ENCODE measurements at places on chromosomes 1 and 21.
A peak's percentile ranks its signal among the peaks of the same experiment; 100 is the strongest.

DNA sequence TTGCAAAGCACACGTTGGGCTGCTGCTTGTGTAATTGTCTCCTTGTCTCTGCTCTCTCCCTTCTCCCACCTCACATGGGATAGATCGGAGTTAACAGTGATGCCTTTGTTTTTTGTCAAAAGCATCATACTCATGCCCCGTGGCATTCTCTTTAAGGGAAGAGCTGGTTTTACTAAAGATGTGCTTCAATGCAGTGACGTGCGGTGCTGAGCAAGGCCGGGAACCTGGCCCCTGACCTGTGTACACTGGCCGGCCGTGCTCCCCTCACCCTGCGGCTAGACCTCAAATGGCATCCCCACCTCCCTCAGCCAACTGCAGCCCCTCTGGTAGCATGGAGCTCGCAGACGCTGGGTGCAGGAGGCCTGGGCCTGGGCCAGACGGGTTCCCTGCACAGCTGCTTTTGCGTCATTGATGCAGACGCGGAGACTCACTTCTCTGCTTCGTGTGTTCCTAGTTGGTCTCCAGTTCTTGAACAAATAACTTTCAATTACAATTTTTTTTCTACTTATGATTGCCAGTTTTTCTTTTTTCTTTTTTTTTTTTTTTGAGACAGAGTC is 19.9 kb downstream of the AGPAT3 start:
- no peak for DNase-seq

DNA sequence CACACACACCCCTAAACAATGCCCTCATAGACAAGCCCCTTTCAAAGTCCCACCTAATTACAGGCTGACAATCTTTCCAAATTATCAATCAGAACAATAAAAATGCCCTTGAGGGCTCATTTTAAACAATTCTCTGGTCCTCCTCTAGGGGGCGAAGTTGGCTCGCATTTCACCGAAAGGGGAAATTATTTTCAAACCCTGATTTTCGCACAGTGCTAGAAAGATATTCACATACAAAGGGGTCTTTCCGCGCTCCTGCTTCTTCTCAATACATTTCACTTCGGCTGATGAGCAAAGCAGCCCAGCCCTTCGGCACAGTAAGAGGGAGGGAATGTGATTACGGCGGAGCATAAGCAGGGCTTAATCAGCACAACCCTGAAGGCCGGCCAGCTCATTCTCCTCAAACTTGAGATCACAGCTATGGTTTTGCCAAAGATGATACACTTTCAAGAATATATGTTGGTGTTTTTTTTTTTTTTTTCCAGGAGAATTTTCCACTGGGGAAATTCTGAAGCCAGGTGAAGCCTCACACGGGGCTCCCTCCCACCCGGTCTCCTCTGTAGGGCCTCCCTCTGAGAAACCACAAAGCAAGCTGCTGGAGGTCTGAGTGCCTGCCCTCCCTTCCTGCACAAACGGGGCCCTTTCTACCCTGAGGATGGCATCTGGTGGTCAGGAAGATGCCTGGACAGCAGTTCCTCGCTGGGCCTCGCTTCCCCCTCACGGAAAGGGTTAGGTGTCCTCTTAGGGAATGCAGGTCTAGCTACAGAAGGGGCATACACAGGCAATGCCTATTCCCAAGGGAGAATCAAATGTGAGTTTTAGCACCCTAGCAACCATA is 66.9 kb downstream of the GNG12 start:
- peak; percentile 74 for DNase-seq

DNA sequence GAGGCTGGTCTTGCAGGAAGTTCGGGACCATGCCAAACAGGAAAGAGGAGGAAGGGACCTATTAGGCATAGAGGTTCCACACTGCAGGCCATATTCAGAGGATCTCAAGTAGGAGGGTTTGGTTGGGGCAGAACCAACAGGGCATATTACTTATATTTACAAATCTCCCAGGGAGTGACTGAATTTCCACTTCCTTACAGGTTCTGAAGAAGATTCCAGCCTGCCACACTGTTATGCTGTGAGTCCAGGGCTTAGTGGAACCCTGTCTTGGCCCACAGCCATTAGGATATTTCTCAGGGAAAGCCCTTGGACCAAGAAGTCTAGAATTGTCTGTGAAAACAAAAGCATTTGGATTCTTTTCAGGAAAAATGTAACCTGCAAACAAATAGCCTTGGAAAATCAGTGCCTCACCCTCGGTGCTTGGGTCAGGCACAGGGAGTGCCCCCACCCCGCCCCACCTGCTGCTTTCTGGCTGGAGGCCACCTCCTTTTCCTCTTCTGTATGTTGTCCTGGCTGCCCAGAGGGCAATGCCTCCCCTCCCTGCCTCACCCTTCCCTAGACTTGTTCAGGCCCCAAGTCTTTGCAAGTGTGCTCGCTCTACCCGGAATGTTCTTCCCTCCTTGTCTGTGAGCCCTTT is 41.0 kb upstream of the JUN start:
- no peak for DNase-seq

GRCh38 chr1:153742411-153743142 is 14.7 kb downstream of the INTS3 start:
- DNase-seq, result peak; percentile 38

- DNase-seq, result no peak
Observed at GRCh38 chr1:150619576-150620509, 9.6 kb downstream of the ENSA start.

GRCh38 chr1:231335663-231336602 is 1.7 kb downstream of the EXOC8 start:
- DNase-seq, result no peak

- DNase-seq, result peak; percentile 78
Observed at GRCh38 chr1:22025368-22026155, 24.1 kb downstream of the CELA3A start.

- no peak for DNase-seq
Observed at GRCh38 chr21:33916200-33916567, 580 bp upstream of the ATP5PO start.

GRCh38 chr1:192349314-192349713 is 32.5 kb downstream of the RGS21 start:
- DNase-seq, result no peak

- DNase-seq, result peak; percentile 48
Observed at GRCh38 chr1:113226148-113226547, 153.2 kb downstream of the LRIG2 start.

GRCh38 chr1:168293356-168293755 is 12.7 kb downstream of the TBX19 start:
- DNase-seq, result no peak

DNA sequence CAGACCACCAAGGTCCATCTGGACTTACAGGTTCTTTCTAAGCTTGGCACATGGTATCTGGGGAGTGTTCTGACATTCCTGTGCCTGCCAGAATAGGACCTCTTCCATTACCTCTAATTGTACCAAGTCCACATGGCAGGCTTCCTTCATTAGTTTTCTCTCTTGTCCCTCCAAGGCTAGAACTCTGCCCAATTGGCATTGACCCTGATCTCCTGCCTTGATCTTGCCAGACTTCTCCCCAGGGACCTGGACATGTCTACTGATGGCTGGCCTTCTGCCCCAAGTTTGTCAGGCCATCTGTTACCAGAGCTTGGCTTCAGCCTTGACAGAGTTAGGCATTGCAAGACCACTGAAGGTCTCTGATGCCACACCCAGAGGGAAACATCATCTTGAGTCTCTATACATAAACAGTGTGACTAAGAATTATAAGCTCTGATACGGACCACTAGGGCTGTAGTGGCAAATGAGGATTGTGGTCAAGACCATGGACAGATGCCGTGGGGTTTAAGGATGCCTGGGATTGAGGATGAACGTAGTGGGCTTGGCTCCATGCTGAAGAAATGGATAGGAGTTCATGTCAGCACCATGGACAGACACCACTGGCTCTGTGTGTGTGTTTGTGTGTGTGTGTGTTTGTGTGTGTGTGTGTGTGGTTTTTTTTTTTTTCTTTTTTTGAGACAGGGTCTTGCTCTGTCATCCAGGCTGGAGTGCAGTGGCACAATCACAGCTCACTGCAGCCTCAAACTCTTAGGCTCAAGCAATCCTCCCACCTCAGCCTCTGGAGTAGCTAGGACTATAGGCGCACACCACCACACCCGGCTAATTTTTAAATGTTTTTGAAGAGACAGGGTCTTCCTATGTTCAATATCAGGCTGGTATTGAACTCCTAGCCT is 19.5 kb upstream of the PSMB2 start:
- no peak for DNase-seq

DNA sequence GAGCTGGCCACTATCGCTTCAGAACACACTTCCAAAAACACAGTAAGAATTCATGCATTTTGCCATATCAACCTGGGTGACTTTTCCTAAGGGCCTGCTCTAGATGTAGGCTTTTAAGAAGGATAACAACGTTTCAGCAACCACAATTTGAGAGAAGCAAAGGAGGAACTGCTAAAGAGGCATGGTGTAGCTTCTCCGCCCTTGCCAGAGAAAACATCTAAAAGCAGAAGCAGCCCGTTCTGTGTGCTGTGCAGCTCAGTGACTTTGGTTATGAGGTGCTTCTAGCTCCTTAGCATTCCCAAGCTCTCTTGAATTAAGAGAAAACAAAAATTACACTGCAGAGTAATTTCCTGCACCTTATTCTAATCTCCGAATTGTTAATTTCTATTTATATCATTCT is 2.7 kb downstream of the PER3 start:
- DNase-seq, result no peak

DNA sequence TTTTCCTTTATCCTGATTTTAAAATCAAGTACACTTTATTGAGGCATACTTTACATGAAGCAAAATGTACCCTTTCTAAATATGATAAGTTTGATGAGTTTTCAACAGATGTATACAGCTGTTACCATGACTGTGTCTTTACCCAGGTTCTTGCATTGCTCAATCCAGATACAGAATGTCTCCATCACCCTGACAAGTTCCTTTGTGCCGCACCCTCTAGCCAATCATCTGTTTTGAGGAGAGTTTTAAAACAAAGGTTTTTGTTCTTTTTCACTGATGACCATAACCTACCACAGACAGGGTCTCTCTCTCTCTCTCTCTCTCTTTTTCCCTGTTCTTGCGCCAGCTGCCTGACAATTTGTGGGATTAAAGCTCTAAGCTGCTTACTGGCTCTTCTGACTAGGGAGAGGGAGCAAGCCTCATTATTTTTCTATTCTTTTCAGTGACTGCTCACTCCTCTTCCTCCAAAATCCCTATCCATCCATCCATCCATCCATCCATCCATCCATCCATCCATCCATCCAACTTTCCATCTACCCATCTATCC is 1.2 kb upstream of the KCNE1 start:
- no peak for DNase-seq

GRCh38 chr1:237098541-237098940 is 56.6 kb downstream of the RYR2 start:
- no peak for DNase-seq

DNA sequence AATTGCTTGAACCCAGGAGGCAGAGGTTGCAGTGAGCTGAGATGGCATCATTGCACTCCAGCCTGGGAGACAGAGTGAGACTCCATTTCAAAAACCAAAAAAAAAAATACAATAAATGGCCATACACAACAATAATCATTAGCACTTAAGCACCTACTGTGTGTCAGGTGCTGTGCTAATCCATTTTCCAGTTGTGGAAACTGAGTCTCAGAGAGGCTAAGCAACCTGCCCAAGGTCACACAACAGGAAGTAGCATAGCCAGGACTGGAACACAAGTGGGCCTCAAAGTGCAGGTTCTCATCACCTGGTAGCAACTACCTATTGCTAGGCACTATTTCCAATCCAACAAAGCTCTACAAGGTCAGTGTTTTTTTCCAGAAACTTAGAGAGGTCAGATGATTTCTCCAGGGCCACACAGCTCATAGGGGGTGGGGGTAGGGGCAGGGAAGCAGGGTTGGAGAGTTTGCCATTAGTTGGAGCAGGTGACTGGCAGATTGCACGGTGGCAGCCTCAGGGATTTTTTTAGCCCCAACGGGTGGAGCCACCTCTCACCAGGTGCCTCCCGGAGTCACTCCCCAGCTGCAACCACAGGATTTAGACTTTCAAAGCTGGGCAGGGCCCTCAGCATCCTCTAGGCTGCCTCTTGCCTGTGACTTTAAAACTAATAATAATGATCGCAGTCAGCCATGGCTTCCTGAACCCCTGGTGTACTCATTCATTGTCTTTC is 52.5 kb upstream of the ID3 start:
- DNase-seq, result no peak

All from ovary (tissue), 10 donors.